CD4-positive, alpha-beta T cell treated with Interferon alpha-2 for 1 hour (primary cell): ENCODE measurements at places on chromosomes 13 and 19.

- no peak for DNase-seq
Measured at GRCh38 chr13:37163641-37164265, 58.3 kb upstream of the CSNK1A1L start.

DNA sequence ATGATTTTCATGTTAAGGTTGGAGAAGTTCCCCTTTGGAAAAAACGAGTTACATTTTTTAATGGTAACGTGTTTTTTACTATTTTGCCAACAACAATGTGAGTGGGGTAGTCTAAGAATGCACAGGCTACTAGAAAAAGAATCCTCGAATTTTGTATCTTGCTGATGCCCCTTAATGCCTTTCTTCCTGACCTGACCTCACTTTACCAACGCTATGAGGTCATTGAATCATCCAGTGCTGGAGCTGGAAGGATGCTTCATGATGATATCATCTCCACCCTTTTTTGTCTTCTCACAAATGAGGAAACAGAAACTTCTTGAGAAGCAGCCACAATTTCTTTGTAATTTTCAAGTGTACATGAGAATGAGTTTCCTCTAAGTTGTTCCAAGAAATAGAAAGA lies 8.2 kb upstream of the UBL3 start:
- no peak for DNase-seq

DNA sequence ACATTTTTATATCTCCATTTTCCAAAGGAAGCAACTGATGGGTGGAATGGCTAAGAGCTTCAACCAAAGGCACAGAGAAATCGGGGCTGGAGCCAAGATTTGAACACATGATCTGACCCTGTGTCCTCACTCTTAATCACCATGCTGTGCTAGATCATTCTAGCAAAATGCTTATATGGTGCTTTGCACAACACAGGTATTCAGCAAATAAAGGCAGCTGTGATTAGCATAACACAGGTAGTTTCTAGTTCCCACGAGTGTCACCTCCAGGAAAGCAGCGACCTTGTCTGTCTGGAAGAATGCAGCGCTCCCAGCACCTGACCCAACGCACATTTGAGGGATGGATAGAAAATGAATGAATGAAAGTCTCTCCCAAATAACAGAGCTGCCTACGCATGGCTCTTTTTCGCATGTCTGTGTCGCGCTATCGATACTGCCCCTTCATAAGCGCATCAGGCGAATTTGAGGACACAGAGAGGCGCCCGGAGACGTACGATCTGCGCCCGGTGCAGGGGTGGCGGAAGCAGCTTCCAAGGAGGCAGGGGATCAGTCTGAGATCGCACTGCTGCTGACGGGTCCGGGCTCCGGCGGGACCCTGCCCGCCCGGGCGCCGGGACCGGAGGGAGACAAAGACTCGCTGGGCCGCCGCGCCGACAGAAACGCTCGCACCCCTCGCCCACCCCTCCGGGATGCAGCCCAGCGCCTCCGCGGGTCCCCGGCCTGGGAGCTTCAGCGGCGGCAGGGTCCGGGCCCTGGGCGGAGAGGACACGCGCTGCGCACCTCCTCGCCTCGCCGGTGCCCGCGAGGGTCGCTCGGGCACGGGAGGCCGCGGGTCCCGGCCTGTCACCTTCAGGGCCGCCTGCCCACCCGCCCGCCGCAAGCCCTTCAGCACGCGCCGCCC lies 609 bp downstream of the EPS15L1 start:
- DNase-seq = peak; percentile 23

GRCh38 chr13:49783865-49784264 lies 8.6 kb downstream of the KPNA3 start:
- DNase-seq = no peak

DNA sequence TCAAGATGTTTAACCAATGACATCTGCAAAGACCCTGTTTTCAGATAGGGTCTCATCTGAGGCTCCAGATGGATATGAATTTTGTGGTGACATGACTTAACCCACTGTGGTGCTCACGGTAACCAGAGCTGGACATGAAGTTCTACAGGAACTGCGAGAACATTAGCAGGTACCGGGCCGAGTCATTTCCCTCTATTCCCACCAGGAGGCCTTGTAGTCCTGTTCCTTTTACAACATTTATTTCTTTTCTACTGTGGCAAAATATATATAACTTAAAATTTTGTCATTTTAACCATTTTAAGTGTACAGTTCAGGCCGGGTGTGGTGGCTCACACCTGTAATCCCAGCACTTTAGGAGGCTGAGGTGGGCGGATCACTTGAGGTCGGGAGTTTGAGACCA lies 7.6 kb upstream of the TSPAN16 start:
- DNase-seq = peak; percentile 3

GRCh38 chr13:45696610-45697226 lies 5.4 kb upstream of the CBY2 start:
- no peak for DNase-seq

DNA sequence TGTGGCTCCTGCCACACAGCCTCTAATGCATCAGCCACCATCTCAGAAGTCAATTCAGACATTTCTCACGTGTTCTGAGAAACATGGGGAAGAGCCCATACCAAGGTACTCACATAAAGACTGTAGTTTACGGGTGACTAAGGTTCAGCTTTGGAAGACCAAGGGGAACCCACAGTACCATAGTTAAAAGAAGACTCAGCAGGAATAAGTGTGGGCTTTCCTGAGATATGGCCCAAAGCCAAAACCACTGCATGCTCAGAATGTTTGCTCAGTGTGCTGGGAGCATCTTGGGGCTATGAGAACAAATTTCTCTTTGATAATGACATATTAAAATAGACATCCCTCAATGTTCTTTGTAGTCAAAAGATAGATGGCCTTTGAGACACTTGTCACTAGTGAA lies 283.8 kb downstream of the DCT start:
- no peak for DNase-seq

GRCh38 chr13:30905932-30906383 lies at the start of gene MEDAG:
Gene MEDAG, plus strand, starts transcription at chr13:30906271. Its CDS starts 245 bp downstream, at chr13:30906516.
- no peak for DNase-seq

DNA sequence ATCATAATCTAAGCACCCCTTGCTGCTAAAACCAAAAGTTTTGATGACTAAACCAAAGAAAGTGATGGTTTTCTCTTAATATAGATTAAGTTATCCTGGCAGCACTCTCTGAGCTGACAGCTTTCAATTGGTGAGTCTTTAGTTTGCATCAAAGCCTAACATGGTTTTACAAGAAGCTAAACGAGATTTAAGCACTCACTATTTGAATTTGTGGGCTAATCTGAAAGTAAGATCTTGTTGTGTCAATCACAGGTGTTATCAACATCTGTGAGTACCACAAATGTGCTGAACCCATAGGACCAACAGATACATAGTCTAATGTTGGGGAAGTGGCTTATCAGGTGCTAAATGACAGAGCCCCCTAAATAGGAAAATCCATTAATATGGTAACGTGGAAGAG lies 223.9 kb downstream of the LHFPL6 start:
- no peak for DNase-seq

GRCh38 chr19:29928831-29929230 lies 13.2 kb upstream of the URI1 start:
- DNase-seq = no peak

- no peak for DNase-seq
Measured at GRCh38 chr13:102460806-102461205, 59.0 kb upstream of the FGF14 start.

GRCh38 chr19:7887408-7888144 lies 734 bp upstream of the LRRC8E start:
- no peak for DNase-seq

DNA sequence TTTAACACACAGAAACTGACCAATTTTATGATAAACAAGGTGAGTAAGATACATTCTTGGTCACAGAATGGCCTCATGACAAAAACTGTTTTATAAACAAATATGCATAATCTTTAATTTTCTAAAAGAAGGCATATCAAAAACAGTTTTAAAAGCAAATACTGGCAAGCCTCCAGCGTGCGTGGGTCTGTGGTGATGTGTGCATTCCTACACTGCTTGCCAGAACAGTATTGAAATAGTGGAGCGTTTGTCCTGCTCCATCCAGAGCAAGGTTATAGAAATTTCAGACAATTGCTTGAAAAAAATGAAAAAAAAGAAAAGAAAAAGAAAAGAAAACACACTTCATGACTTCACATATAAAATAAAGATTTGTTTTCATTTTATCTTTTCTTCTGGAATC lies 140.9 kb downstream of the MZT1 start:
- DNase-seq = no peak

DNA sequence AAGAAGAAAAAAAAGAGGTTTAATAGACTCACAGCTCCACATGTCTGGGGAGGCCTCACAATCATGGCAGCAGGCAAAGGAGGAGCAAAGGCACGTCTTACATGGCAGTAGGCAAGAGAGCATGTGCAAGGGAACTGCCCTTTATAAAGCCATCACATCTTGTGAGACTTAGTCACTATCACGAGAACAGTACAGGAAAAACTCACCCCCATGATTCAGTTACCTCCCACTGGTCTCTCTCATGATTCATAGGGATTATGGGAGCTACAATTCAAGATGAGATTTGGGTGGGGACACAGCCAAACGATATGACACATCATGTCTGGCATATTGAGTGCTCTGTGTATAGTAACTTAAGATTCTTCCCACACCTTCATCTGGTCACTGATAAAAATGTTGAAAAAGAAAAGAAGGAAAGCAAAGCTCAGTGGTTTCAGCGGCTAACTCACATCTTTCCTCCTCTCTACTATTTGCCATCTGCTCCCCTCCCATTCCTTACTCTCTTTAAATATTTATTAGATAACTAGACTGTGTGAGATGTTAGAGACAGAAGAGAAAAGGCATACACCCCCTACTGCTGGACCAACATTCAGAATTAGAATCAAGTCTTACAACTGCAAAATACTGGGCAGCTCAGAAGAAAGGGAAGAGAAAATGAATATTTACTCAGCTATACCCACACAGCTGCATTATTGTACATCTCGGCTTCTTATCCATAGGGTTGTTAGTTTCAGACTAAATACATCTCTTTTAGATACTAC lies 60.1 kb upstream of the AKAP11 start:
- no peak for DNase-seq

DNA sequence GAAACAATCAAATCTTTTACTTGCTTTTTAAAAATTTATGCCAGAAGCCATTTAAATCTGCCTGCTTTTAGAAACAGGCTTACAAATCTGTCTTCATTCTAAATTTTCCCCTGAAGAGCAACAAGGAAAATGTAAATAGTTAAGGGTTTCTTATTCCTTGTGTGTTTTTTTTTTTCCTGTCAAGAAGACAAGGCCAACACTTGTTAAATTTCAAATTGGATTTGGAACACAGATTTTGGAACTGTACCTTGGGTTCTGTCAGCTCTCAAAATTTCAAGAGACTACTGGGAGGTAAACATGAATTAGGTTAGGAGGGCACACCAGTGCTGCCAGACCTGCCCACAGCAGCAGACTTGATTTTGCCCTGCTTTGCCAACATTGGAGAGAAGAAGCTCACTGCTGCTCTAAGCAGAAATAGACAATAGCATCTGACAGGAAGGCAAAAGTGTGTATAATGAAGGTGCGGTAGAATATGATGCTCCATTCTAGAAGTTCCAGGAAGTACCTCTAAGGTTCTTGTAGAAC lies 121.7 kb downstream of the NHLRC3 start:
- no peak for DNase-seq

- no peak for DNase-seq
Measured at GRCh38 chr13:80341756-80342370, 937 bp upstream of the SPRY2 start.
